ENCODE measurements at places on chromosomes 2 and 18.

DNA sequence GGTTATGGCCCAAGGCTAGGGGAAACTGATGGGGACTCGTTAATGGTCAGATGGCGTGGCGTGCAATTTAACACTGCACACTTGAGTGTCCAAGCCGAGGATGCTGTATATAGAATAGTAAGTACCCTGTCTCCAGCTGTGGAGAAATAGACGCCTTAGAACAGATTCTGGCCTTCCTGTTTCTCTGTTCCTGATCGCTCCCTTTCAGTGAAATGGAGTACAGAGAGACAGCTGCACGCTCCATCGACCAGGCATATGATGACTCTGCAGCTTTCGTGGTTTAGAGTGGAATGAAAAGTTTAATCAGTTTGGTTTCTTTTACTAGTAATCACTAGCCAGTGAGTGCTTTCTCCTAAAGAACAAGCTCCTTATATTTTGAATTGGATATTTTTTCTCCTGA lies 213.4 kb downstream of the NEDD4L start:
- no peak for DNase-seq

DNA sequence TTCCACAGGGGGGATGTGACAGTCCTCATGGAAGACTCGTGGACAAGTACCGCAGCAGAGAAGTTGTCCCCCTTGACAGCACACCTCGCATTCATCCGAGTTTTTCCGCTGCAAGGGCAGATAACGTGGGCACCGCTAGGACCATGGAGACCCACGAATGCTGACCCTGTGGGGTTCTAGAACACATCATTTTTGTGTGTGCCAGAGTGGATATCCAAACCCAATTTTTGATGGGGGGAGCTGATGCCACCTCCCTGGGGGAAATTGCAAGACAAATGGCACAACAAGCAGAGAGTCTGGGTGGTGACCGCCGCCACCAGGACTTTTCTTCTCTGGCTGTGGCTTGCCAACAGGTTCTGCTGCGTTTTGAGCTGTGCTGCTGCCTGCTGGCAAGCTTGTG lies 46.9 kb downstream of the SP110 start:
- DNase-seq, result no peak

GRCh38 chr2:203857656-203858055 lies 9.9 kb upstream of the CTLA4 start:
- DNase-seq, result no peak

DNA sequence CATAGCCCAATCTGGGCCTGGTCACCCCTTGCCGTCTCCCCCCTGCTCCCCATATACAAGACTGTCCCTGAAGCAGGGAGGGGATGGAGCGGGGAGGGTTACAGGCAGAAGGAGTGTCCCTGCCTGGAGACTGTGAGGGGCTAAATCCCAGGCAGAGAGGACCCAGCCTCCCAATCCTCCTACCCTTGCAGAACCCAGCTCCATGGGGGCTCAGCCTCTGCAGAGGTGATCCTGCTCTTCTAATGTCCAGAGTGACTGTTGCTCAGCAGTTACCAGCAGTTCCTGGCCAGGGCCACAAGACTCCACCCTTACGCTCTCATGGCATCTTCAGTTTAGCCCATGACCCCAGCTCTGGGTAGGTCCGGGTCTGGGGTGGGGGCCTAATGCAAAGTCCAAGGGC lies 58.1 kb downstream of the COA5 start:
- DNase-seq, result no peak
